ENCODE measurements at places on chromosomes 2 and 18.

GRCh38 chr2:42693013-42693615 is 70.8 kb downstream of the OXER1 start:
- DNase-seq = peak; percentile 1

- peak; percentile 8 for DNase-seq
These were observed 169.4 kb downstream of the LDLRAD4 start for GRCh38 chr18:13387855-13388548.

- no peak for DNase-seq
These were observed 118.5 kb downstream of the KCNS3 start for GRCh38 chr2:17996978-17997377.

GRCh38 chr2:130936451-130936850 is 99.7 kb downstream of the ARHGEF4 start:
- no peak for DNase-seq

GRCh38 chr2:118923371-118923770 is 18.6 kb upstream of the MARCO start:
- no peak for DNase-seq

DNA sequence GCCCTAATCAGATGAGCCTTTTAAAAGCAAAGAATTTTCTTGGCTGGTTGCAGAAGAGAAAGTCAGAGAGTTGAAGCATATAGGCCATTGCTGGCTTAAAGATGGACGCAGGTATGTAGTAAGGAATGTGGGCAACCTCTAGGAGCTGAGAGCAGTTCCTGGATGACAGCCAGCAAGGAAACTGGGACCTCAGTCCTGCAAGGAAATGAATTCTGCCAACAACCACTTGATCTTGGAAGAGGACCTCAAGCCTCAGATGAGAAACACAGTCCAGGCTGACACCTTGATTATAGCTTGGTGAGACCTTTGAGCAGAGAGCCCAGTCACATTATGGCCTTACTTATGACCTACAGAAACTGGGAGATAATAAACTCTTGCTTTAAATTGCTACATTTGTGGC is 15.7 kb downstream of the PHOSPHO2 start:
- no peak for DNase-seq

GRCh38 chr2:1407950-1408675 is 5.2 kb upstream of the TPO start:
- no peak for DNase-seq

- DNase-seq = no peak
These were observed 137.7 kb upstream of the MSH6 start for GRCh38 chr2:47645246-47645645.

DNA sequence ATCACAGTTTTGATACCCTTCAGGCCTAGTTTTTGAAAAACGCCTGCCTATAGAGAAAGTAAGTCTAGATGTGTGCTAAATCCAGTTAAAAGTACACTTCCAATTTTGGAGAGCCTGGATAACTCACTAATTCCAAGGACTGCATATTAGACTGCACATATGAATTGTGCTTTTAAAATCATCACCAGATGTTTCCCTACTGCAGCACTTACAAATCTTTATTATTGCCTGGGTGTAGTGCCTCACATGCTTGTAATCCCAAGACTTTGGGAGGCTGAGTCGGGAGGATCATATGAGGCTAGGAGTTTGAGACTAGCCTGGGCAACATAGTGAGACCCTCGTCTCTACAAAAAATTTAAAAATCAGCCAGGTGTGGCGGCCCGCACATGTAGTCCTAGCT is 35.9 kb upstream of the HTR2B start:
- DNase-seq = no peak

- DNase-seq = peak; percentile 11
These were observed 49.3 kb upstream of the MCM6 start for GRCh38 chr2:135925571-135925970.

DNA sequence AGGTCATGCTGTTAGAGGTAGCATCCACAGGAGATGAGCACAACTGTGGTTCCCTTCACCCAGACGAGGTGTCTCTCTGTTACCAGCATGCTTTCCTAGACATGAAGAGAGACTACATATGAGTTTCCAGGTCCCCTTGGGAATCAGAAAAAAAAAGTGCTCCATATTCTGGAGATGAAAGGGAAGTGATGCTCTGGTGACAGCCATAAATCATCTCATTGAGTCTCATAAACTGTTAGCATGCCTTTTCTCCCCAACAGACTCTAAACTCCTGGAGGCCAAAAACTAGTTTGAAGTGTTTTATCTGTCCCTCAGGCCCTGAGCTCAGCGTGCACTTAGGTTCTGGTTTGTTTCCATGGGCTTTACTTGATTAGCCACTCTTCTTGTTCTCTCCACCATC is 124.6 kb upstream of the CREB1 start:
- DNase-seq = no peak

- no peak for DNase-seq
These were observed 30.9 kb downstream of the EPHA4 start for GRCh38 chr2:221541131-221541735.

- DNase-seq = no peak
These were observed 416.7 kb downstream of the THSD7B start for GRCh38 chr2:137182071-137182470.

DNA sequence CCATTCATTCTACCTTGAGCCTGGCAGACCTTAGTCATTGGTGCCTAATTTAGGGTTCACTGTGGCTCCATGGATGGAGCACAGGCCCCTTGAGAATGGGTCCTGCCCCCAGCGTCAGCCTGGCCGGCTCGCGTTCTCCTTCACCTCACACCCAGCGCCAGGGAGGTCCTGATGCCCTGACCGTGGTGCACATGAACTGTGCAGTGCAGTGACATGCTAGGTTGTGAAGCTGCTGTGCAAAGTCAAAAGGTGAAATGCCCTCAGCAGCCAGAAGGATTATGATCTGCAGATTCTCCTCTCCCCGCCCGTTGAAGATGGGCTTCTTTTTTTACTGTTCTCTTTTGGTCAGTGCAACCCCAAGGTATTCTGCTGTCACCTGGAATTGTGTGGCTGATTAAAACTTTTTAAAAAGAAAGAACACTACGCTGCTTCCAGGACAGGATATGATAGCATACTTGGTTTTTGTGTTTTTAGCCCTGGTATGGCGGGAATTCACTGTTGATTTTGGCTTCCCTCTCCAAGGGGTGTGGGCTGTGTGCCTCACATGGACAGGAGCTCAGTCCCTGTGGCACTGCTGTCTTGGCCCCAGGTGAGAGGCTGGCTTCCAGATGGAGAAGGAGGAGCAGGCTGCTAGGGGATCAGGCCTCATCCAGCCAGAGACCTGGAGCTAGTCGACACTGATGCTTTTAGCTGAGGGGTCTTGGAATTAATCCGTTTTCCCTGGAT is 49.4 kb upstream of the MCFD2 start:
- DNase-seq = peak; percentile 67

- DNase-seq = no peak
These were observed 169.9 kb downstream of the SMAD7 start for GRCh38 chr18:48780913-48781162.

DNA sequence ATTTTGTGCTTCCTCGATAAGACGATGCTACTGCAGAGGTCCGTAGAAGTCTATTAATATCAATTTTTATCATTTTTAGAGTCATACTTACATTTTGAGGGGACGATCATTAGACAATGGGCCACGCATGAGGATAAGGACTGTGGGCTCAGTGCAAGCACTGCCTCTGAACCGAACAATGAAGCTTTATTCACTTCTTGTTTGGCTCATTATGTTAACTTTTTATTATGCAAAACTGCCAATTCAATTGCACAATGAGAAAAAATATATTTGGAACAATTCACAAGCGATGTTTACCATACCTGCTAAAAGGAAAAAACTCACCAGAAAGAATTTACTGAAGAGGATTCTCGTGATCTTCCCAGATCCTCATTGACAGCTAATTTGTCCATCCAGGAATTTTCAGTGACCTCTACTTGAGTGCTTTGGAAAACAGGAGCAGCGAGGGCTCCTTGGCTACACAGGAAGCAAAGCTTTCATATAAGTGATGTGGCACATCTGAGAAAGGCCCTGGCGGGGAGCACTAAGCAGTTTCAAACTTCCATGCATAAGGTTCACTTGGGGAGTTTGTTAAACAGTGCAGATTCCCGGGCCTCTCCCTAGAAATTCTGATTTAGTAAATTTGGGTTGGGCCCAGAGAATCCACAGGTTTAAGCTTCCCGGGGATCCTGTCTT is 13.3 kb upstream of the CAPN13 start:
- no peak for DNase-seq

- DNase-seq = no peak
These were observed 29.3 kb downstream of the SLC14A1 start for GRCh38 chr18:45753286-45753685.

- DNase-seq = no peak
These were observed 6.6 kb downstream of the DSG3 start for GRCh38 chr18:31454066-31454708.

DNA sequence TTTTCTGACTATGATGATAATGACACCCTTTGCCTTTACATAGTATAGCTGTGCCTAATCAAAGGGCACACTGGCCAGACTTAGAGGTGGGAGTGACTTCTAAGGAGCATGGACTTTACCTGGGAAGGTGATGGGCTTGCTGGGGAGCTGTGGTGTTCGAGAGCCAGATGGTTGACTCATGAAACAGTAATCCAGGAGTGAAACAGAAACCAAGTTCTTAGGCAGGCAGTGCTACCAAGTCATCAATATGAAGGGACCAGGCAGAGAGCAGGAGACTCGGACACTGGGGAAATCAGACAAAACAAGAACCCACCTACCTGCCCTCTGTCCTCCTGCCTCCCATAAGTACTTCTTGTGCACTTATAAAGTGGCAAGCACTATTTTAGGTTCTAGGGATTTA is 430.4 kb downstream of the DLGAP1 start:
- no peak for DNase-seq

- DNase-seq = no peak
These were observed 22.9 kb upstream of the DARS1 start for GRCh38 chr2:136008205-136008865.

GRCh38 chr2:141331127-141331526 is 799.7 kb downstream of the LRP1B start:
- peak; percentile 49 for DNase-seq

DNA sequence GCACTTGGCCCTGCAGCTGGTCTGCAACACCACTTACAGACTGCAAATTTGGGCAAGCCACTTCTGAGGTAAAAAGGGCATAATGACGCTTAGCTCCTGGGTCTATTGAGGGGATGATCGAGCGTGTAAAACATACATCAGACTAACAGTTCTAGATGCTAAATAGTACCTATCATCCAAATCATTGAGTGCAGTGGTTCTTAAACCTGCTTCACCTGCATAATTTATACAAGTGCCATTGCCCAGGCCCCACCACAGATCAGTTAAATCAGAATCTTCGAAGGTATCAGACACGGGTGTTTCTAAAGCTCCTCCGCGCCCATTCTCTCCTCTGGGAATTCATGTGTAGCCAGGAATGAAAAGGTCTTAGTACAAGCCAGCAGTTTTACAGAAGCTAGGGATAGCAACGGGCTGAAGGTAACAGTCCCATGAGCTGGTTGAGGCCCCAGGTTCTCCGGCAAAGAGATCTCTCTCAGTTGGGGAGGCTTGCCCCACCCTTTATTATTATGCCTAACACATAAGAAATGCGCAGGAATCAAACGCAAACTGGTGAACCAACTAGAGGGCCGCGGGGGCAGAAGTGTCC is 737 bp upstream of the RNF181 start:
- DNase-seq = no peak

DNA sequence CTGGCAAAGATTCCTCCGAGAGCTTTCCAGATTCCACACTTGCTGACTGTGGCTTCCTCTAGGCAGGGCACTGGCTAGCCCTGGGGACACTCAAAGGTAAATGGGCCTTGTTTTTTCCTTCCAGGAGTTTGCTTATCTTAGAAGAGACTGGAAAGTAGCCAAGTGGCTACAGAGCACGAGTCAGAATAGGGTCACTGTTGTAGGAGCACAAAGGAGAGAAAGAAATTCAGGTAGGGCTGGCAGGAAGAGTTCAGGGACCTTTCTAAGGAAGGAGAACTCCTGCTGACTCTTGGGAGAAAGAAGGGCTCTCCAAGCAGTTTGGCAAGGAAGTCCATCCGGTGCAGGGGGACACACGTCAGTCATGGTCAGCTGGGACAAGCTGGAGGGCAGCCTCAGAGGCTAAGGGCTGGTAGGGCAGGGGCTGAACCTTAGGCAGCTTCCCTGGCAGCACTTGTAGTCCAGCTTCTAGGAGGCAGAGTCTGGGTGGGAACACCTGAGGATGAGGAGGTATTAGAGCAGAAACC is 39.5 kb downstream of the NIFK start:
- no peak for DNase-seq
